Cardiac muscle cell (in vitro differentiated cells and primary cell): ENCODE measurements at places on chromosomes 6 and 20. TPM values are rescaled to one million over a fixed set of nuclear protein-coding genes. Genes with fewer than 3 reads are reported as not detected.

GRCh38 chr6:131139599-131139998, 4.3 kb downstream of the AKAP7 start:
- H3K4me3 ChIP-seq = no peak overlapping the region
- H3K36me3 ChIP-seq = no peaks in the 10 kb centered on the region
- peaks cover 3% of the 10 kb centered on the region for H3K4me1 ChIP-seq
- H3K27me3 ChIP-seq = no peaks in the 10 kb centered on the region
- H3K27ac ChIP-seq = no peak overlapping the region

GRCh38 chr20:47334022-47334551, 22.4 kb downstream of the ZMYND8 start:
- H3K4me3 ChIP-seq = no peak overlapping the region
- H3K27me3 ChIP-seq = no peaks in the 10 kb centered on the region
- H3K4me1 ChIP-seq = peaks cover 3% of the 10 kb centered on the region
- peak; percentile 96 for DNase-seq

DNA sequence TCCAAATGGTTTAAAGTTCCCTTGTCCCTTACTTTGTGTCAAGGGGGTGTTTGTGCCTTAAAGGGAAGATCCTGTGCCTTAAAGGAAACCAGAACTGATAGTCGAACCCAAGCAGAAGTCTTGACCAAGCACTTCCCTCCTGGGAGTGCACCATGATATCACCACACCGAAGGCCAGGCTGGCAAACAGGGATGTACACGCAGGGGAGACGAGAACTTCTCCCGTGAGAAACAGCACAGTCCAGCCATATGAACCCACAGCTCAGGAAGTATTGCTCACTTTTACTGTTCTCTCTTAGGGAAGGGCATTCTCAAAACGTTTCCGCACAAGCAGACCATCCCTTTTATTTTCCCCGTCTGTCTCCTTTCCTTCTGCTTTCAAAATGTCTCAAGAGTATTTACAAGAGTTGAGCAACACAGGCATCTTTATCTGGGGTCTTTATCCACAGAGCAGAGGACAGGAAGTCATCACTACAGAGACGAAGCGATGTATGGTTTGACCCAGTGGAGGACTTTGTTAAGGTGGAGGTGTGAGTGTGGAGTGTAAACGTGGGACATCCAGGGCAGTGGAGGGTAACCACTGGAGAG, 12.8 kb upstream of the SERPINB1 start:
- DNase-seq = no peak
- H3K27ac ChIP-seq = no peak overlapping the region
- peaks cover 10% of the 10 kb centered on the region for H3K4me1 ChIP-seq

GRCh38 chr20:19767070-19767469, 9.0 kb downstream of the RIN2 start:
- no peaks in the 10 kb centered on the region for H3K27me3 ChIP-seq
- peaks cover 30% of the 10 kb centered on the region for H3K4me1 ChIP-seq
- no peak overlapping the region for H3K4me3 ChIP-seq

- H3K27me3 ChIP-seq = no peaks in the 10 kb centered on the region
- H3K4me1 ChIP-seq = peaks cover 16% of the 10 kb centered on the region
- no peak for DNase-seq
- no peaks in the 10 kb centered on the region for H3K36me3 ChIP-seq
- H3K27ac ChIP-seq = no peak overlapping the region
Measured at GRCh38 chr6:15739867-15740266, 77.0 kb upstream of the DTNBP1 start.

- H3K4me3 ChIP-seq = no peak overlapping the region
- DNase-seq = no peak
- no peaks in the 10 kb centered on the region for H3K27me3 ChIP-seq
Measured at GRCh38 chr6:68159433-68159832, 475.6 kb upstream of the ADGRB3 start.

- no peak for DNase-seq
- H3K4me1 ChIP-seq = no peaks in the 10 kb centered on the region
- no peaks in the 10 kb centered on the region for H3K36me3 ChIP-seq
- no peaks in the 10 kb centered on the region for H3K27me3 ChIP-seq
- H3K4me3 ChIP-seq = no peak overlapping the region
Measured at GRCh38 chr20:15318682-15319081, 981.3 kb upstream of the FLRT3 start.

- no peak overlapping the region for H3K27ac ChIP-seq
- no peaks in the 10 kb centered on the region for H3K4me1 ChIP-seq
- no peak overlapping the region for H3K4me3 ChIP-seq
- no peaks in the 10 kb centered on the region for H3K36me3 ChIP-seq
- H3K27me3 ChIP-seq = no peaks in the 10 kb centered on the region
Measured at GRCh38 chr6:92806254-92806653, 613.1 kb downstream of the EPHA7 start.

DNA sequence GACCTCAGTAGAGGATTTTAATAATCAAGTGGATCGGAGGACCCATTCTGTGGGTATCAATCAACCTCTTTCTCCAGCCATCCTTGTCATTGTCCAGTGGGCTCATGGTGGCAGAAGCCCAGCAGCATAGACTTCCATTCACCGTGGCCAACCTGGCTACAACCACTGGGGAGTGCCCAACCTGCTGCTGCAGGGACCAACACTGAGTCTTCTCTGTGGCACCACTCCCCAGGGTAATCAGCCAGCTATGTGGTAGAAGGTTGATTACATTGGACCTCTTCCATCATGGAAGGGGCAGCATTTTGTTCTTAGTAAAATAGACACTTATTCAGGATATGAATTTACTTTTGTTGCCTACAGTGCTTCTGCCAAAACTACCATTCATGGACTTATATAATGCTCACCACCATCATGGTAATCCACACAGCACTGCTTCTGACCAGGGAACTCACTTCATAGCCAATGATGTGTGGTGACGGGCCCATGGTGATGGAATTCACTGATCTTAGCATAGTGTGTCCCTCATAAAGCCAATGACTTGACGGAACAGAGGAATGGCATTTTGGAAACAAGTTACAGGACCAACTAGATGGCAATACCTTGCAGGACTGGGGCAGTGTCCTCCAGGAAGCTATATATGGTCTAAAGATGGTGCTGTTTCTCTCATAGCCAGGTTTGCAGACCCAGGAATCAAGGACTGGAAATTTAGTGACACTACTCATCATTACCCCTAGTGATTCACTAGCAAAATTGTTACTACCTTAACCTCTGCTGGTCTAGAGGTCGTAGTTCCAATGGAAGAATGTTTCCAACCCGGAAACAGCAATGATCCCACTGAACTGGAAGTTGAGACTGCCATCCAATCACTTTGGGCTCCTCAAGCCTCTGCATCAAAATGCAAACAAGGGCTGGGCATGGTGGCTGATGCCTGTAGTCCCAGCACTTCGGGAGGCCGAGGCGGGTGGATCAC, 7.6 kb downstream of the CD24 start:
- H3K27ac ChIP-seq = no peak overlapping the region

DNA sequence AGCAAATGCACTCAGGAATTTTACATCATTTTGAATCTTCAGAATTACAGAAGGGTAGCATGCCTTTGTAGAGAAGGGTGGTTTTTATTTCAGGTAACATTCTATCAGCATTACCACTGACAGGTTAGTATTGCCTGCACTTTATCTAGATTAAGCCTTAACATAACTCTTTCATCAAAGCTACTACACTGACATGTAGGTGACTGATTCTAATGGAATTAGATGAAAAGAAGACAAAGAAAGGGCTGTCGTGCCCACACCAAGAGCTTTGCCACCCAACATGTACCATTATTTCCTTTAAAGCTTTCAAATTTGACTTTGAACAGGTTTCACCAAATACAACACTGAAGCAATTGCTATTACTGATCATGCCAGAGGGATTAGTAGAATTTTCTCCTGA, 551.9 kb downstream of the EYS start:
- no peaks in the 10 kb centered on the region for H3K4me1 ChIP-seq
- DNase-seq = no peak
- H3K27me3 ChIP-seq = no peaks in the 10 kb centered on the region
- H3K27ac ChIP-seq = no peak overlapping the region
- H3K4me3 ChIP-seq = no peak overlapping the region

DNA sequence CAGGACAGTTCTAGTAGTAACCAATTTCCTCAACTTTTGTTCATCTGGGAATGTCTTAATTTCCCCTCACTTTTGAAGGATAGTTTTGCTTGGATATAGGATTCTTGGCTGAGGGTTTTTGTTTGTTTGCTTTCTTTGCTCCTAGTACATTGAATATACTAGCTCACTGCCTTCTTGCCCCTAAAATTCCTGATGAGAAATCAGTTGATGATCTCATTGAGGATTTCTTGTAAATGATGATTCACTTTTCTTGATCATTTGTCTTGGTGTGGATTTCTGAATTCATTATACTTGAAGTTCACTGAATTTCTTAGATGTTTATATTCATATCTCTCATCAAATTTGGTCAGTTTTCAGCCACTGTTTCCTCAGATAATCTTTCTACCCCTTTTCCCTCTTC, 49.1 kb upstream of the PRDM1 start:
- H3K4me3 ChIP-seq = no peak overlapping the region
- no peak for DNase-seq
- no peaks in the 10 kb centered on the region for H3K4me1 ChIP-seq
- H3K27ac ChIP-seq = no peak overlapping the region

DNA sequence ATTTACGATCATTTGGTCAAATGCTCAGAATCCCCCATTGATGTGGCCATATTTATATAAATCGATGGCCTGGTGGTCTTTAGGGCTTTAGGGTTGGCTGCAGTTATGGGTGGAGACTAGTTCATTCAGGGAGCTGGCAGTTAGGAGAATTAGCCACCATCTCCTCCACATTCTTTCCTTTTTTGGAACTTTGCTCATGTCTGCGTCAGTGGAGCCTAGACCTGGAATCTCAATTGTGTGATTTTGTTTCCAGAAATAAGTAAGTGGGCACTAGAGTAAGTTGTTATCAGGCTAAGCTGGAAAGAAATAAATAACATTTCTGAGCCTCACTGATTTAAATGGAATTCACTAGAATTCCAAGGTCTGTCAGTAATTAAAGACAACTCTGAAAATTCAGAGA, 29.0 kb upstream of the ELOVL5 start:
- H3K27ac ChIP-seq = peak overlapping the region; percentile 90
- peak; percentile 64 for DNase-seq
- peaks cover 32% of the 10 kb centered on the region for H3K4me1 ChIP-seq
- H3K4me3 ChIP-seq = no peak overlapping the region
- H3K27me3 ChIP-seq = no peaks in the 10 kb centered on the region

GRCh38 chr6:115666997-115667396, 393.7 kb downstream of the FRK start:
- peak; percentile 39 for DNase-seq
- no peak overlapping the region for H3K27ac ChIP-seq
- no peak overlapping the region for H3K4me3 ChIP-seq
- peaks cover 3% of the 10 kb centered on the region for H3K4me1 ChIP-seq
- H3K36me3 ChIP-seq = no peaks in the 10 kb centered on the region
- H3K27me3 ChIP-seq = no peaks in the 10 kb centered on the region

The OPN5 gene
- 0.14 TPM in 1 of 2 replicates, not detected in the other for total RNA-seq

The GDAP1L1 gene
- total RNA-seq = 3.9 and 5.2 TPM in 2 replicates

The RNF182 gene
- 0.78 and 1.3 TPM in 2 replicates for total RNA-seq
